ENCODE measurements at places on chromosomes 11 and 22.

- DNase-seq = no peak
These were observed 24.5 kb downstream of the DUSP8 start for GRCh38 chr11:1547467-1548098.

- DNase-seq = no peak
These were observed 387.8 kb upstream of the CADM1 start for GRCh38 chr11:115892016-115892415.

DNA sequence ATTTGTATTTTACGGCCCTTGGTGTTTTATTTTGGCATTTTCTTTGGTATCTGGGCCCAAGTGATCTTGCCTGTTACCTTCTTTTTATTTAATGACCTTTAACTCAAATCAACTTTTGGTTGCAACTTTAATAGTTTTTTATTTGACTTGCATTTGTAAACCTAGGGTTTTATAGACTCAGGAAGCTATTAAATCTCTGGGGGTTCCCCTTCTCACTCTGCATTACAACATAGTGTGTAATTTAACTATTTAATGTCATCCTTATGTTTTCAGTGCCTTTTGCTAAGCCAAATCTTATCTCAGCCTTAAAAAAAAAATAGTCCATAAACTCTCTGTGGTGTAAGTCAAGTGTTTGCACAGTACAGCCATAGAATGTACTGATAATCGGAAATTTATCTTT lies 3.4 kb downstream of the FJX1 start:
- DNase-seq = no peak

DNA sequence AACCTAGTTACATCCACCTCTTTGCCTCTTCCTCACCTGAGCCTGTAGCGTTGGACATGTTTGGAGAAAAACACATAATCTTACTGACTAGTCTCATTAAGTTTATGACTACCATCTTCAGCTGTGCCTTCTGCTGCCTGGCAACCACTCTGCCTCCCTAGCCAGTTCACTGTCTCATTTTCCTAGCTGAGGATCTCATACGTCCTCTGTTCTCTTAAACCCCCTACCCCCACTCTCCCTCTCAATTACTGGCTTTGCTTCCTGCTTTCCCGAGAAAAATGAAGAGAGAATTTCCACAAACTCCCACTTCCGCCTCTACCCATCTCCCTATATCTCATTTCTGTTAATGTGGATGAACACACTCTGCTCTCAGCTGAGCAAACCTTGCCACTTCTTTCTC lies 239.3 kb upstream of the POU2AF2 start:
- no peak for DNase-seq

DNA sequence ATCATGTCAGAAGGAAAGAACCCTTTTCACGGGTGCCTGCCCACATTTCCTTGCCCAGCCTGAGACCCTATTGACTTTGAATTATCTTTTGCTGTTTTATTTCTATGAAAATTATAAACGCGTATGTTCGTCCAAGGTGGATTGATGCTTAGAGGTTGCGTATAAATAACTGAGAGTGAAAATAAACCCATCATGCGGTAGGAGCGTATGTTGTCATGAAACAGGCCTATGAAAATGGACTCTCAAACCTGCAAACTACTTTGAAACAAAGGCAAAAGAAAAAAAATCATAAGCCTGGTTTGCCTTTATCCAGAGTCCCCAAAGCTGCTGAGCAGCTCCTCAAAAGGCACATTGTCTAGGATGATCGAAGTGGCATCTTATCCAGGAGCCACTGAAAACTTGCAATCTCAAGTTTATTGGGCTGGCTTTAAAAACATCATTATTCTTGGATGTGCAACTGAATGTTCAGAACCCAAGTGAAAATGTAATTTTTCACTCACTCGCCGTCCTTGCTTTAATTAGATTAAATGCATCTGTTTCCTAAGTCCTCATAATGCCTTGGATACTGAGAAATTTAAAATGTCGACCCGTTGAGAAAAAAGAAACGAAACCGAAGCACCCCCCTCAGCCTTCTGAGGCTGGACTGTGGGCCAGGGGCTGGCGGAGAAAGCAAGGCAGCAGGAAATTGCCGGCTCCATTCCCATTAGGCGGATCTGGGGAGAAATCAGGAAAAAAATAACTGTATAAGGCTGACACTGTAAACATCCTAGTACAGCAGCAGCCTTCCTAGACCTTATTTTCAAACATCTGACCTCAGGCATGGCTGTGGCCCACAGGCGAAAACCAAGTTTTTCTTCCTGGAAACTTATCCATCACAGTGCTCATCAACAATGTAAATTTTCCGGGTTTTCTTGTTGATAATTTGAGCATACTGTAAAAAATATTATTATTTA lies 82.9 kb upstream of the PPARA start:
- DNase-seq = no peak

GRCh38 chr22:16960884-16961249 lies 47.2 kb downstream of the GAB4 start:
- DNase-seq = no peak

DNA sequence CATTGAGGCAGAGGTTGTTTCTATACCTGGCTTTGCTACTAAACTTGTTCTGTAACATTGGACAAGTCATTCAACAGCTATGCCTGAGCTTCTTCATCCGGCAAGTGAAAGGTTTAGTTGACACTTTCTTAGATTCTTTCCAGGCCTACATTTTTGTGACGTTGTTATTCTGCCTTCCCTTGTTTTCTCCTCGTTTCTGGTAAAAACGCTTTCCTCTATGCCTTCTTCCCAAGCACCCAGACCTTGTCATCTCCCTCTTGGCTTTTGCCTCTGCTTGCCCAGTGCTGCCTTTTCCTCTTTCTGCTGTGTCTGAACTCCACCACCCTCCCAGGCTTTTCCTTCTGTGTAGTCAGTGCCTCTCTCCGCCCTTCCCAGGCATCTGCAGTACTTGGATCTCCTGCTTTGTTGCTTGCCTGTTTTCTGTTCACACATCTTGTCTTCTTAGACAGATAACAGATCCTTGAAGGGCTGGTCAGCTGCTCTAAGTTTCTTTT lies 1.4 kb upstream of the AMOTL1 start:
- DNase-seq = no peak

DNA sequence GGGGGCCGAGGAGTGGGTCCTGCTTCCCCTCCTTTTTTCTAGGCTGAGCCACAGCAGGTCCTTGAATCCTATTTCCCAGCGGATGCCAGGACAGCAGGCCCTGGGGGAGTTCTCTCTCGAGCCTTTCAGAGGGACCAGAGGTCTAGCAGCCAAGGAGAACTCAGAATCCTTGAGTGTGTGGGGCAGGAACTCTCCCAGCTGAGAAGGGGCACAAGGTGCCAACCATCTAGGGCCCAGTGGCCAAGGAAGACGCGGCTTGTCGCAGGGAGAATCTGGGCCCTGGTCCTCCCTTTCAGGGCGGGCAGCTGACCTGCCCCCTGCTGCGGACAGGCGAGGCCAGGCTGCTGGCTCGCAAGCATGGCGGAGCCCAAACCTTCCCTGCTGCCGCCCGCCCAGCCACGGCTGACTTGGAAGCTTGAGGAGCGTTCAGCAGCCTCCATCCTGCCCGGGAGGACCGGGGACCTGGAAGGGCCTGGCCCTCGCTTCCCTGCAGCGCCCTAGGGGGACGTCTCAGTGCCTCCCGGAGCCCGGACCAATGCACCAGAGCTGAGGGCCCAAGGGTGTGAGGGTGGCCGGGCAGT lies 972 bp upstream of the TSSC4 start:
- DNase-seq = no peak

- no peak for DNase-seq
These were observed 11.8 kb upstream of the CD5 start for GRCh38 chr11:61090521-61090920.

GRCh38 chr11:132373405-132374143 lies 1003.2 kb downstream of the NTM start:
- DNase-seq = no peak

DNA sequence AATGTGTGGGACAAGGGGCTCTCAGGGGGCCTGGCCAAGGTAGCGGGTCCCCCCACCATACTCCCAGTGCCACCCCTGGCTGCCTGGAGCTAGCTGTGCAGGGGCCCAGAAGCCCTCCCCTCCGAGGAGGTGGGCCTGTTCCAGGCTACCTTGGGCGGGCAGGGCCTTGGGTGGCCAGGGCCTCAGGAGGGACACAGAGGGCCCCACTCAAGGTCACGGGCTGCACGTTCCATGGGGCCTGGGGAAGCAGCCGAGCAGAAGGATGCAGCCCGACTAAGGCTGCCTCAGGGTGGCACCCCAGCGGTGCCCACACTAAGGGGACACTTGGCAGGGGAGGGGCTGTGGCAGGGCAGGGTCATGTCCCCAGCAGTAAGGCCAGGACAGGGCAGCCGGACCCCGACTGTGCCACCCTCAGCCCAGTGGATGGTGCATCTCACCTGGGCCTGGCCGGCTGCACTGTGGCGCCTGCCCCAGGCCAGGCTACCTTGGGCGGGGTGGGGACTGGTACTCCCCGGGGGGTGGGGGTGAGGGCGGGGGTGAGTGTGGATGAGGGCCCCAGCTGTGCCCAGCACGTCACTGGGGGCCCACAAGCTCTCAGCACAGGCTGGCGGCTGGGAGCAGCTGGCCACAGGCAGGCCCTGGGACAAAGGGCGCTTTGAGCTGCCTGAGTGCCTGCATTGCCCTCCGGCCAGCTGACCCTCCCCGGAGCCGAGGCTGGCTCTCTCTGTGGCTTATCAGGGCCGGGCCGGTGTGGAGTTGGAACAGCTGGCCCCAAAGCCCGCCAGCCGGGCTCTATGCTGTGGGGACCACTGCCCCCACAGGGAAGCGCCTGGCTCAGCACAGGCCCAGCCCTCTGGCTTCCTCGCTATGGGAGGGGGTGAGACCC lies 117.1 kb downstream of the KCNQ1 start:
- DNase-seq = no peak

GRCh38 chr11:117193130-117194020 lies 5.8 kb upstream of the TAGLN start:
- DNase-seq = no peak
